ENCODE measurements at places on chromosomes 1 and 21.
A peak's percentile ranks its signal among the peaks of the same experiment; 100 is the strongest.

DNA sequence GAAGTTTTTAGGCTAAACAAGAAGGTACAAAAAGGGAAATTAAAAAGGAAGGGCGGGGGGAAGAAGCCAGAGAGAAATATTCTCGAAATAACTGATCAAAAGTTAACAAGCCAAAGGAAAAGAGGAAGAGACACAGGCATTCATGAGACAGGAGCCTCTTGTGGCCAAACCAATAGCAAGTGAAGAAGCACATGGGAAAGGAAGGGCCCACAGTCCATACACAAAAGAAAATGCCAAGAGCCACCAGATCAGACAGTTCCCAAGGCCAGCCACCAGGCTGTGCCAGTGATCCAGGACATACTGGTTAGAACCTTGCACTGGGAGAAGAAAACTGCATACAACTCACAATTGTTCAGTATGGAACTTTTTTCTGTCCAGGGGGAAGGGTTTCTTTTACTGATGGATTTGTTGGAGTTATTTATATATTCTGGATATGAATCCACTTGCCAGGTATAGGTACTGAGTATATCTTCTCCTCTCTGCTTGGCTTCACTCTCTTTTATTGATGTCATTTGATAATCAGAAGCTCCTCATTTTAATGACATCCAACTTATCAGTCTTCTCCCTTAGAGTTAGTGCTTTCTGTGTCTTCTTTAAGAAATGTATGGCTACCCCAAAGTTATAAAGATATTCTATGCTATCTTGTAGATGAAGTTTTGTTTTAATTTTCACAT, 76.8 kb downstream of the CD46 start:
- DNase-seq, result peak; percentile 48

GRCh38 chr21:34743831-34744230, 75.0 kb downstream of the CLIC6 start:
- DNase-seq, result no peak

GRCh38 chr1:39876144-39876543, 7.2 kb downstream of the TRIT1 start:
- no peak for DNase-seq

GRCh38 chr1:63640633-63641567, 47.7 kb downstream of the PGM1 start:
- no peak for DNase-seq

- DNase-seq, result no peak
These were observed 126.0 kb downstream of the PRDM2 start for GRCh38 chr1:13826009-13826408.

DNA sequence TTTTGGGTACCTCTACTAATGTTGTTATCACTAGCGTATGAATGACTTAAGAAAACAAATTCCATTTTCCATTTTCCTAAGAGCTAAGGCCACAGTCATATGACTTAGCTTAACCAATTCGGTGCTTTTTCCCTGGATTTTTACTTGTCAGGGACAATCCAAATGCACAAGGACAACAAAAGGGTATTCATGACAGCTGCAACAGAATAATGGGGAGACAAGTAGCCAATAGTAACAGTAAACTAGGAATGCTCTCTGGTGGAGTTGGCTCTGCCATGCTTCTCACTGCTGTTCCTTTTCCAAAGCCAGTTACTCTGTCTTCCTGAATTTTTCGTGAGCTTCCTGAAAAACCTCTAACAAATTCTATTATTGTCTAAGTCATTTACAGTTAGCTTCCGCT, 52.9 kb downstream of the LRRIQ3 start:
- no peak for DNase-seq

DNA sequence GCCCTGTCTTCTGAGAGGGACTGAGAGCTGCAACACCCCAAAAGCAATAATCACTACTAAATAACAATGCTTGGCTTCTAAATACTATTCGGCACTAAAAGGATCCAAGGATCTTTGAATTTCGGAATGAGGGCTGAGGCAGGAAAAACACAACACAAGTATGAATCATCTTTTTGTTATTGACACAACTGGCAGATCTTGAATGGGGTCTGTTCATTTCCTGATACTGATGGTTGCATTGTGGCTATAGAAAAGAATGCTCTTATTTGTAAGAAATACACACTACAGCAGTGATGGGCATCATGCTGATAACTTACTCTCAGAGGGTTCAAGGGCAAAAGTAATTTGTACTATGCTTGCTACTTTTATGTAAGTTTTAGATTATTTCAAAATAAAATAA, 149.2 kb upstream of the PLD5 start:
- no peak for DNase-seq

DNA sequence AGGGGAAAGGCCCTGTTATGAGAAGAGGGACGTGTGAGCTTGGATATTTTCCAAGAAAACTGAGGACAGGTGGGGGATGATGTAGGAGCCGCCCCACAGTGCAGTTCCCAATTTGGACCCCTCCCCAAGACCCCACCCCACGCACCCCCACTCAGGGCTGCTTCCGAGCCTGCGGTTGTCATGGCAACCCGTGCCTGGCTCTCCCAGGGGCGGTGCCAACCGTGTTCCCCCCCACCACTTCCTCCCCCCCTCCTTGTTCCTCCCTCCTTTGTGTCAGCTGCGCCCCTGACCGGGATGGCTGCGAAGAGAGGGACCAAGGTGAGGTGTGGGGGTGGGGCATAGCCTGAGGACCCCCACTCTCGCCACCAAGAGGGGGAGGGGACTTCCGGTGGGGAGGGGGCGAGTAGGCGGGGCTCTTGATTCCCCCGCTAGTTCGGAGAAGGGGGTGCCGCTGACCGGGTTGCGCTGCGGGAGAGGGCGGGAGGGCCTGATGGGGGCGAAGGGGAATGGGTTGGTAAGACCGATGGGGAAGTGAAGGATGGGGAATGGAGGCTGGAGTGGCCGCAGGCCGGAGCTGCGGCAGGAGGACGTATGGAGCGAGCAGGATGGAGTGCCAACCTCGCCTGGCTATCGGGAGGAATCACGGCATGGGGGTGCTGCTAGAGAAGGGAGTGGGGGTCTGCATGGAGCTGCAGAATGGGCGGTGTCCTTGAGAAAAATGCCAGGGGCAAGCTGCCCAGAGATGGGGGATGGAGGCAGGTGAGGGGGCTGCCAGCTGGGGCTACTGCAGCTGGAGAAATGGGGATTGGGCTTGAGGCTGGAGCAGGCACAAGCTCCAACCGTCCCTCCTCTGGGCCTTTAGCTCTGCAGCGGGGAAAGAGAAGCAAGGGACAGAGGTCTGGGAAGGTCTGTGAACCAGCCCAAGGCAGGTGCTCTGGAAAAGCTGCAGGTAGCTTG, 953 bp downstream of the TRIM46 start:
- peak; percentile 48 for DNase-seq

DNA sequence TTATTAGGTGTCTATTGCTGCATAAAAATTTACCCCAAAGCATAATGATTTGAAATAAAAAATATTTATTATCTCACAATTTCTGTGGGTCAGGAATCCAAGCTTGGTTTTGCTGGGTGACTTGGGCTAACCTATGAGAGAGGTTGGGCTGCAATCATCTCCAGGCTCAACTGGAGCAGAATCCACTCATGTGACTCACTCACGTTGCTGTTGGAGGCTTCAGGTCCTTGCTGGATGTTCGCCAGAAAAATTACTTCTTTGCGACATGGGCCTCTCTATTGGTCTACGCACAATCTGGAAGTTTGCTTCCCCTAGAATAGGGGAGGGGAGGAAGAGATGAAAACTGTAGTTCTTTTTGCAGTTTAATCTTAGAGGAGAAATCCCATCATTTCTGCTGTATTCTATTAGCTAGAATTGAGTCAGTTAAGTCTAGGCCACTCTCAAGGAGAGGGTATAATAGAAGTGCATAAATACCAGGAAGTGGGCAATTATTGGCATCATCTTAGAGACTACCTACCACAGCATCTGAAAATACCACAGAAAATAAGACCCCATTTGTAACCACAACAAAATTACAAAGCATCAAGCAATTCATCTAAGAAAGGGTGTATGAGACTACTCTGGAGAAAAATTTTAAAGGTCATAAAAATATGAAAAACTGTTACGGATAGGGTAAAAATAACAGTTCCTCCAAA, 5.7 kb upstream of the FASLG start:
- DNase-seq, result no peak

DNA sequence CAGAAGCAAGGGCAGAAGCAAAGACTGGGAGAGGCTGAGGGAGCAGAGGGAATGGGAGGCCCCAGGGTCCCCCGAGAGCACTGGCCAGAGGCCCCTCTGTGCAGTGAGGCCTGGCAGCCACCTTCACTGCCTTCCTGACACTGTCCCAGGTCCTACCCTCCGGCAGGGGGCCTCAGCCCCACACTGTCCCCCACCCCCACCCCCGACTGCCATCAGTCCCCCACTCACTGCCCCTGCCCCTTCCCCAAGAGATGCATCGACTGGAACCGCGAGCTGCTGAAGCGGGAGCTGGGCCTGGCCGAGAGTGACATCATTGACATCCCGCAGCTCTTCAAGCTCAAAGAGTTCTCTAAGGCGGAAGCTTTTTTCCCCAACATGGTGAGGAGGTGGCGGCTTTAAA, 13.0 kb upstream of the PADI6 start:
- no peak for DNase-seq

DNA sequence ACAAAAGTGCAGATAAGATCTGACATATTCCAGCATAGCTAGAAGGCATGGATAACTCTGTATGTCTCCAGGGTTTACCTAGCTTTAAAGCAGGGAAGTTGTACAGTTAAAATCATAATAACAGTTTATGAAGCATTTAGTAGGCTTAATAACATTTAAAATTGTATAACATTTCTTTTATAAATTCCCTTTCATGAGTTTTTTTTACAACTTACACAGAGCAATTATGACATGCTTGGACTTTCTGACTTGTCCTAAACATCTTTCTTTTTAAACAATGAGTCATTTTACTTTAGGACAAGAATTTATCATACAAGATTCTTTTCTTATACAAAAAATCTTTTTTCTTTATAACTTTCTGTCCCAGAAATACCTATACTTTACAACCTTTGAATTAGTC, 408.5 kb upstream of the NEGR1 start:
- DNase-seq, result no peak

DNA sequence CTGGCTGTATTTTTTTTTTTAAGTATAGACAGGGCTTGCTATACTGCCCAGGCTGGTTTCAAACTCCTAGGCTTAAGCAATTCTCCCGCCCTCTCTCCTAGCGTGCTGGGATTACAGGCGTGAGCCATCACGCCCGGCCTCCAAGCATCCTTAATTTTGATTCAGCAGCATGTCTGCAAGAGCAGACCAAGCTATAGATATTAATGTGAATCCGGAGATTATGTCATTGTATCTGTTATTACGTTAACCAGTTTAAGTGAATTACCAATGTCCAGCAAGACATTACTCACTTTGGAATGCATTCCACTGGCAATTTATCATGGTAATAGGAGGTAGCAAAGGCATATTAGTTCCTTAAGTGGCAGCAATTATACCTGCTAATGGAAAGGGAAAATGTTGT, 179.7 kb downstream of the CHRM3 start:
- DNase-seq, result no peak

GRCh38 chr1:12153181-12153785, 13.5 kb upstream of the TNFRSF1B start:
- no peak for DNase-seq

Data from NCI-H1105 treated with DMSO at 0.1 percent for 48 hours (cell line).